Colonic mucosa (tissue), 4 donors: ENCODE measurements at places on chromosomes 1 and 21. TPM values are rescaled to one million over a fixed set of nuclear protein-coding genes. Genes with fewer than 3 reads are reported as not detected.

- peak; percentile 78 for DNase-seq
Measured at GRCh38 chr1:225847610-225848009, 34.6 kb downstream of the TMEM63A start.

DNA sequence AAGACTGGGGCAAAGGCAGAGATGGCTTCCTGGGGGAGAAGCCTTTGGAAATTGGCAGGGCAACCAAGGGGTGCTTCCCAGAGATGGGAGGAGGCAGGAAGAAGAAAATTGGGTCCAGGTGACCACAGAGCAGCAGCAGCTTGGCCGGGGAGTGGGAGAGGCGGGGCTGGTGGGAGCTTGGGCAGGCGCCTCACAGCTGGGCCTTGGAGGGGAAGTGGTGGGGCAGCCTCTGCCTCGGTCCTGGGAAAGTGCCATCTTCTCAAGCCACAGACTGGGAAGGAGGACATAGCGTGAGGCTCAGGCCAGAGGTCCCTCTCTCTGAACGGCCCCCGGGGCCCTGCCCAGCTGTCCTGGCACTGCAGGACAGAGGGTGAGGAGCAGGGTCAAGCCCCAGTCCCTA lies 24.0 kb upstream of the WASF2 start:
- no peak for DNase-seq

DNA sequence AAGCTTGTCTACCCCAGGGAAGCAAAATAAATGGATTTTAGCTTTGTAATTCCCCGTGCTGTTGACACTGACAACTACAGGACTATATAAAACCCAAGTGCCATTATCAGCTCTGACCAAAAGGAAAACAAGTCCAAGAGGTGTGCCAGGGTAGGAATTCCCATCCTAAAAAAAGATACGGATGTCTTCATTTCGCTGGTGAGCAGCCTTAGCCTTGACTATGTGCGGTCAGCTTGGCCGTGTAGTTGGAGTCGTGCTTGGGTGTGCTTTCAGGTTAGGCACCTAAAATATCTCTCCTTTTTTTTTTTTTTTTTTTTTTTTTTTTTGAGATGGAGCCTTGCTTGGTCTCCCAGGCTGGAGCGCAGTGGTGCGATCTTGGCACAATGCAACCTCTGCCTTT lies 28.9 kb upstream of the ACTN2 start:
- DNase-seq: no peak

Gene CREB3L4
- total RNA-seq: 19.0 TPM

Gene MYCL
- total RNA-seq: 17.0 TPM

DNA sequence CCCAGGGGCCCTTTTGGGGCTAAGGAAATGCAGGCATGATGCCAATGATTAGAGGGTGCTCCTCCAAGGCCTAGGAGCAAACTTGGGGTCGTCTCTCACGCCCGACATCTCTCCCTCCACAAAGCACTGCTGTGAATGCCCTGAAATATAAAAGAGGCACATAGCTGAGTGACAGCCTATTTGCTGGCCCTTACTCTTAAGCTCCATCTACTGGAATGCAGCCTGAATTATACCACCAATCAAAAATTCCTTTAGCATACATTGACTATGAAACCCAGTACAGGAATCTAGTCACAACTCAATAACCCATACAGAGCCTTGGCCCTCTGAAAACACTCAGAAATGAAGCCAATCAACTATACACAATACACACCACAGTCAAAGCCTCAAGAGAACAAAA lies 105.5 kb downstream of the LRIG2 start:
- DNase-seq: no peak

- DNase-seq: no peak
Measured at GRCh38 chr1:201384406-201384782, 6.9 kb upstream of the TNNT2 start.

DNA sequence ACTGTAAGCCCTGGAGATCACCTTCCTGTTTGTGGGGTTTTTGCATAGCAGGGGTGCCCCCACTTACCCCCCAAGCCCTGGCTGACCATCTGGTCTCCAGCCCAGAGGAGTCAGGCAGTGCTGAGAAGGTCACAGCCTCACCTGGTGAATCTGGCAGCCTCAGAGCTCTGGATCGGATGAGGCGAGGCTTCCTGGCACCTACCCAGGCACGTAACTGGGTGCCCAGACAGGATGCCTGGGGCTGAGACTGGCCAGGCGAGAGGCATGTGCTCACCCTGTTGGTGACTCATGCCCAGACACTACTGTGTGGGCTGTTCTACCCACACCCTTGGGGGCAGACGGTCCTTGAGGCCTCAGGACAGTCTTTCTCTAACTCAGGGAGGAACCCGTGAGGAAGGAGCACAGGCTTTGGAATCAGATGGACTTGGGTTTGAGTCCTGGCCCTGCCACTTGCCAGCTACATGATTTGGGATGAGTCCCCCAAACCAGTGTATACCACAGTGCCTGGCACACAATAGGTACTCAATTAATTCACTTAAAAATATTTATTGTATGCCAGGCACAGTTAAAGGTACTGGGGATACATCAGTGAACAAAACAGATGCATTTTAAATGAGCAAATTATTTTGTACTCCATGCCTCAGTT lies 15.1 kb upstream of the PADI3 start:
- peak; percentile 94 for DNase-seq

GRCh38 chr1:68221980-68222373 lies 10.3 kb downstream of the WLS start:
- DNase-seq: no peak

Gene FCGR3A
- 10.1 TPM for total RNA-seq

- no peak for DNase-seq
Measured at GRCh38 chr1:51621161-51621560, 4.3 kb downstream of the OSBPL9 start.

- no peak for DNase-seq
Measured at GRCh38 chr1:43443197-43443946, 10.4 kb downstream of the HYI start.

Gene JTB
- 133 TPM for total RNA-seq

GRCh38 chr1:236975461-236975860 lies 28.8 kb downstream of the MT1HL1 start:
- no peak for DNase-seq

Gene WNT2B
- 5.9 TPM for total RNA-seq

DNA sequence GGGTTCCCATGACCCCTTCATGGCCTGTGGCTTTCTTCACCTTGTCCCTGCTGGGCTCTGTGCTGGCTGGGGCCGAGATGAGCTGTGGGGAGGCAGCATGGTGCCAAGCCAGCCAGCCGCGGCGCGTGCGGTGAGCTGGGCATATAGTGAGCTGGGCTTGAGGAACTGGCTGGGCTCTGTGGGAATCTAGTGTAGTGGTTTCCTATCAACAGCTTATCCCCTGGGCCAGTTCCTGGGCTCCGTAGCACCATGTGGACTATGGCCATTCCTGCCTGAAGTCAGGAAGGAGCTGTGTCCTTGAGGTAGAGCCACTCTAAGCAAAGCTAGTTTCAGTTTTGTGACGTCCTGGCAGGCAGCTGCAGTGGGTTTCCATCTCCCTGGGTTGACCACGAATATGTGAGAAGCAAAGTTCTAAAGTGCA lies 1.8 kb downstream of the NCMAP start:
- no peak for DNase-seq
